ENCODE measurements at places on chromosomes 3 and 15.

DNA sequence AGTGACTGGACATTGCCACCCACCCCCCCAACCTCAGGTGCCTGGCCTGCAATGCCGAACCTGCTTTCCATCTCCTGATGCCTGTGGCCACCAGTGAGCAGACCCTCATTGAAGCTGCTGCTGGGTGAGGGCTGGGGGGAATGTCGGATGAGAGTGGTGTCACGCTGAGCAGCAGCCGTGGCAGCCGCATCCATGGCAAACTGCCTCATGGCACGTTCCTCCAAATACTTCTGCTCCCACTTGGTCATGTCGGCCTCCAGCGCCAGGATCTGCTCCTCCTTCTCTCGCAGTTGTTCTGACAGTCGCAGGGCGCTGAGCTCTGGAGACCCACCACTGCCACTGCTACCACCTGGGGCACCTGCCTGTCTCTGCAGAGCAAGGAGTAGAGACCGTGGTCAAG is 14.2 kb downstream of the AMOTL2 start:
- DNase-seq = no peak
- peaks cover 17% of the 10 kb centered on the region for H3K4me1 ChIP-seq
- H3K27me3 ChIP-seq = peaks cover 19% of the 10 kb centered on the region

GRCh38 chr3:36444909-36445308 is 64.6 kb downstream of the STAC start:
- no peak for DNase-seq
- H3K36me3 ChIP-seq = no peaks in the 10 kb centered on the region
- no peaks in the 10 kb centered on the region for H3K4me1 ChIP-seq

DNA sequence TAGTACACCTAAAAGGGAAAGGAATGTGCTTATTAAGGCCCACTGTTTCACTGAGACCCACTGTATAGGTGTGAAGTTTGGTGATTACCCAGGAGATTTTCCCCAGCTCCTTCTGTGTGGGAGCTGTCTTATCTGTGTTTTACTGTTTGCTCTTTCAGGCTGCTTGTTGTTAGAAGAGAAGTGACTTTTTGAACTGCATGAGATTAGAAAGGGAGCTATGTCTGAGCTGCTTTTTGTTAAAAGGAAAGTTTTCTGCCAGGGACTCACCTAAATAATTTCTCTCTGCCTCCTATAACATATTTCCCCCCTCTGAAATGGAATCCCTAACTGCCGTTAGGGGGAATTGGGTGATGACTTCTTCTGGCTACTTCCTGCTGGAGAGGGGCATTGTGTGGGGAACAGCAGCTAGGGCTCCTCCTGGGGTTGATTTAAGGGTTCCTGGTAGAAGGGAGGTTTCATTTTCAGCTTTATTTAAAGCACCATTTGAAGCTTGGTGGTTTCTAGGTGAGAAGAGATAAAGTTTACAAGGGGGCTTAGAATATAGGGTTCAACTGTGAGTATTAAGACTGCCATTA is 77.1 kb upstream of the ATP11B start:
- peak overlapping the region; percentile 35 for H3K27ac ChIP-seq
- H3K4me1 ChIP-seq = peaks cover 16% of the 10 kb centered on the region
- H3K27me3 ChIP-seq = peaks cover 2% of the 10 kb centered on the region
- no peaks in the 10 kb centered on the region for H3K36me3 ChIP-seq
- H3K4me3 ChIP-seq = no peak overlapping the region

DNA sequence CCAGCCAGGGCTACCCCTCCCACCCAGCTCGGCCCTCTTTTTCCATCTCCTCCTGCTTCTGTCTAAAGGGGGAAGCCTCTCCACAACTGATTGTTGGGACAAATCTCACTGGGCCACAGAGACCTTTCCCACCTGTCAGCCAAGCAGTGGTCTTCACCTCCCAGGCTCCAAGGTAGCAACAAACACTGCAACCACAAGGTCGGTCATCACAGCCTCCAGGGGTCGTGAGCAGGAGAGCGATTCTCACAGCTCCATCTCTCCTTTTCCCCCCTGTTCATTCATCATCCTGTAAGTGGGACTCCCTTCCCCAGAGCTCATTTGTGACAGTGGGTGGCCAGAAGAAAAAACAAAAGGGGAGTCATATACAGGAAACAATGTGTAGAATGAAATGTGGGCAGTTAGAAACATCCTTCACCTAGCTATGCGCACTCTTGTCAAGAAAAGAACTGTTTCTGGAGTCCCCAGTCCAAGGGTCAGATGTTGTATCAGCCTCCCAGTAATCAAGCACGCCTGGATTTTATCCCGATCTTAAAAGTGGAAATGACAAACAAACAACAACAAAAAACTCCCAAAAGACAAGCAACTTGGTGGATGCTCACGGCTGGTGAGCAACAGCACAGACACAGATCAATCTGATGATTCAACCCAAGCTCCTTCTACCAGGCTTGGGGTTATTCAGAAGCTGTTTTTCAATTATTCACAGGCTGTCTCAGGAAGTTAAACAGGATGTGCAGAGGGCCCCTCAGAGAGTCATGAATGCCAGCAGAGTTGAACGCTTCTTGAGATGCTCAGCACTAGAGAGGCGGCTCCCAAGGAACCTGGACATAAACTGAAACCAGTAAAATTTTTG is 22.4 kb downstream of the LYZL4 start:
- H3K4me1 ChIP-seq = peaks cover 18% of the 10 kb centered on the region
- H3K36me3 ChIP-seq = no peaks in the 10 kb centered on the region
- peak overlapping the region; percentile 9 for H3K4me3 ChIP-seq

DNA sequence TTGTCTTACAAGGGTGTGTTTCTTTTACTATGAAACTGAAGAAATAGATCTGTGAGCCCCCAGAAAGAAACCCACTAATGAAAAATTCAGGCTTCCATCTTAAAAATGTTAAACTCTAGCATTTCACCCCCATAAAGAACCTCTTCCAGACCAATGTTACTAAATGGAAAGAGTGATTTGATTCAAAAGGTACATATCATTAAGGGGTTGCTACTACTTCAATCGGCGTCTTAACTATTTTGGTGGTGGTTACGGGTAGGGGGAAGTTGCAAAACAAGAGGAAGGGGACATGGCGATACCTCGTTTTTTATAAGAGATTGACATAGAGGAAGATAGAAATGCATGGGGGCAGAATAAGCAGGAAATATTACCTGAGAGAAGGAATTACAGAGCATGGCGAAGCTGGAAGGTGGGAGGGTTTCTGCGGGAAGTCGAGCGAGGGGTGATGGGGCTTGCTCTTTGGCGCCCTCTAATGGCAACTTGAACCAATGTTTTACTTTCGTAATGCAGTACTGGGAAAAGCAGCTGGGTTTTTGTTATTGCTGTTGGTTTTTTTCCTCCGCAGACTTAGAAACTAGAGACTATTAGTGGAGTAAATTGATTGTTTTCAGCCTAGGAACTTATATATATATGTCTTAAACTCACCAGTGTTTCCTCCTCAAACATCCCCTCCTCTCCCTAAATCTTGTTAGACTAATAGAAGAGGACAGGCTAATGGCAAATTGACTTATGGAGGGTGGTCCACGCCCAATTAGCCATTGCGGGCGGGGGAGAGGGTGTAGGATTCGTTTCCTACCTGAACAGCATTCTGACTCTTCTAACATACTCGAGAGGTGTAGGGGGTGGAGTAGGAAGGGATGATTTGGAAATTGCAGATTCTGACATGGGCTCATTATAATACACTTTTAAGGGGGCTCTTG is 11.3 kb upstream of the SOX2 start:
- no peak overlapping the region for H3K27ac ChIP-seq
- peaks cover 10% of the 10 kb centered on the region for H3K36me3 ChIP-seq
- peak; percentile 74 for DNase-seq
- peaks cover 80% of the 10 kb centered on the region for H3K27me3 ChIP-seq
- peaks cover 26% of the 10 kb centered on the region for H3K4me1 ChIP-seq
- H3K4me3 ChIP-seq = peak overlapping the region; percentile 54

GRCh38 chr15:31278061-31278445 is 48.6 kb upstream of the KLF13 start:
- peaks cover 4% of the 10 kb centered on the region for H3K27me3 ChIP-seq
- H3K4me3 ChIP-seq = no peak overlapping the region
- peak; percentile 16 for DNase-seq

DNA sequence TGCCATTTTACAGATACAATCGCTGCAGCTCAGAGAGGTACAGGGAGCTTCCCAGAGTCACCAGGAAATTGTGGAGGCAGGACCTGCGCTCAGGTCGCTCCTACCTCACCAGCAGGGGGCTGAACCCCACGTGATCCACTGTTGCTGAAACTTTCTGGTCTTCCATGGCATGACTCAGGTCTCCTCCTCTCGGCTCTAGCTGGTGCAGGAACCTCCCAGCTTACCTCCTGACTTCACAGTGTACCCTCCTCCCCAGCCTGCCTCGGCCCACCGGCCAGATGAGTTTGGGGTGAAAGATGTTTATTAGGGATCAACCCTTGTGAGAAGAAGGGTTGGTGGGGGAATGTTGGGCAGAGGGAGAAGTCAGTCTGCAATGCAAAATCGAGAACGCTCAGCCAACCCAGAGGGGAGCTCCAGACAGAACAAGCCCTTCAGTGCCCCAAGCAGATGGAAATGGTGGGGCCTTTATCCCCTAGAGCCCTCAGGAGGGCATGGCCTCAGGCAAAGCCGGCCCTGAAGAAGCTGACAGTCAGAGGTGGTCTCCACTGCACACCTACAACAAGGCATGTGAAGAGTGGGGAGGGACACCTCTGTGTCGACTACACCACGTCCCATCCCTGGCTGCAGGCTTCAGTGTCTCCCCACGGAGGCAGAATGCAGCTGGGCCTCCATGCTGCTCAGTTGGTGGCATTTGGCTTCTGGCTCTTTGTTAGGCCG is 118.6 kb upstream of the PRR20G start:
- H3K27ac ChIP-seq = no peak overlapping the region
- H3K27me3 ChIP-seq = no peaks in the 10 kb centered on the region
- H3K36me3 ChIP-seq = no peaks in the 10 kb centered on the region
- H3K4me1 ChIP-seq = no peaks in the 10 kb centered on the region

DNA sequence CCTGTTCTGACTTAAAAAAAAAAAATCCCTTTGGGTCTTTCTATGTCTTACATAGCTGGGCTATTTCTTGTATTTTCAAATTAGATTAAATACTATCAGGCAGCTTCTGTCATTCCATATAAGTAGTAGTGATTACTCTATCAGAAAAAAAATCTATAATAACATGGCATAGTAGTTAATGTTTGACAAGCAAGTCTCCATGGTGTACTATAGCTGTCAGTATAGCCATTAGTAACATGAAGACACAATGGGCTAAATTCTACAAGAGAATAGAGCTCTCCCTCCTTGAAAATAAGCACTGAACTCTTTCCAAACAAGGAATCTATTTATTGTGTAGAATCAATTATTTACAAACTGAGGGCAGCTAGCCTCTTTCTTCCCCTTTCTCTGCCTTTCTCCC is 19.4 kb upstream of the VEPH1 start:
- no peak overlapping the region for H3K4me3 ChIP-seq
- H3K27me3 ChIP-seq = peaks cover 3% of the 10 kb centered on the region
- no peaks in the 10 kb centered on the region for H3K36me3 ChIP-seq
- DNase-seq = no peak

DNA sequence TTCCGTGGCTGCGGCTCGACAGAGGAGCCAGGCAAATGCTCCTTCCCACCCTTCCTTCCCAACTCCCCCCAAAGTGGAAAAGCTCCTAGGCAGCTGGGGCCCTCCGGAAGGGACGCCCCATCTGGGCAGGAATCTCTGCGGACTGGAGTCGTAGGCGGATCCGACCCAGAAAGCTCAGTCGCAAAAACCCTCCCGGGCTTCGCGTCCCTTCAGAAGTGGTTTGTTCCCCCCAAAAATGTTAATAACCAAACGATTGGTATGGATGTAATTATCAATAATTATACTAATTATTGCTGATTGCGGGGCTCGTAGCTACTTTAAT is 3.8 kb downstream of the RNU6-1 start:
- no peak for DNase-seq
- peaks cover 49% of the 10 kb centered on the region for H3K4me1 ChIP-seq
- H3K4me3 ChIP-seq = peak overlapping the region; percentile 66

DNA sequence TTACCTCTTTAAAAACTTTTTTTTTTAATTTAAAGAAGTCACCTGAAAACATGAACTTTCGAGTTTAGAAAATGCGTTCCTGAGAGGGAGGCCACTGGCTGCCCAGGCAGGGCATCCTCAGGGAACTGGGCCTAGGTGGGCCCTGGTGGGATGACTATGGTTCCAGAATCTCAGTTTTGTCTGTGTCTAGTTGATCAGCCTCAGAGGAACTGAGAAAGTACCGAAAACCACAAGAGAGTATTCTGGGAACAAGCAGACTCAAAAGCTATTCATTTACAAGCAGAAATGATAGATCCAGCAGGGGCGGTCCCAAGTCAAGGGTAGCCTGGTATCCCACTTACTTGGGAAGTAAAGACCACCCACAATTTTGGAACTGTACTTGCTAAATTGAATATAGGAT is 10.5 kb downstream of the WWTR1 start:
- DNase-seq = no peak
- no peak overlapping the region for H3K27ac ChIP-seq
- H3K36me3 ChIP-seq = no peaks in the 10 kb centered on the region

- H3K27me3 ChIP-seq = peaks cover 22% of the 10 kb centered on the region
- no peak for DNase-seq
Observed at GRCh38 chr15:66704019-66704802, 2.2 kb downstream of the SMAD6 start.

DNA sequence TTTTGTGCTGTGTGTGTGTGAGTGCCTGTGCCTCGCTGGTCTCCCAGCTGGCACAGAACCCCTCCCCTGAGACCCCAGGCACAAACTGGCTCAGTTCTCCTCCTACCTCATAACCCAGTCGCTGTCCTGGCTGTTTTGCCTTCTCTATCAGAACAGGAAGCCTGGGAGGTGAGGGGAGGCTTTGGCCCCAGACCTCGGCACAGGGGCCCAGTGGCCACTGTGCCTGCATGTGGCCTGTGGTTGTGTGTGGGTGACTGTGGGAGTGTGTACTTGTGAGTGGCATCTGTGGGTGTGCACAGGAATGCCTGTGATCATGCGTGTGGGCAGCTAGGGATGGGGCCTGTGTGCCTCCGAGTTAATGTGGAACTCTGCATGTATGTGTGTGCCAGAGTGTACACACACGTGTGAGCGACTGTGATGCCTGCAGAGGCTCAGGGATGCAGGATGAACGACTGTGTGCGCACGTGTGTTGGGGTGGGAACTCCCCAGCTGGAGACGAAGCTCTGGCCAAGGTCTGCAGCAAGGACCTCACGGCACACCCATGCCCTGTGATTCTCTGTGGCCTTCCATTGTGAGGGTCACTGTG is 32.3 kb downstream of the PSTPIP1 start:
- peaks cover 70% of the 10 kb centered on the region for H3K36me3 ChIP-seq
- peaks cover 76% of the 10 kb centered on the region for H3K4me1 ChIP-seq
- H3K27me3 ChIP-seq = no peaks in the 10 kb centered on the region
- no peak for DNase-seq

GRCh38 chr15:52337198-52337853 is 41.7 kb upstream of the MYO5C start:
- peak overlapping the region; percentile 0 for H3K27ac ChIP-seq
- H3K4me3 ChIP-seq = no peak overlapping the region
- H3K4me1 ChIP-seq = peaks cover 32% of the 10 kb centered on the region
- peaks cover 25% of the 10 kb centered on the region for H3K36me3 ChIP-seq

All from activated CD8-positive, alpha-beta T cell treated with anti-CD3 and anti-CD28 coated beads, Interleukin-2, amount 10 ng/mL, durations not matched to agents 7 days and 5 days (primary cell).